Astrocyte (in vitro differentiated cells and primary cell): ENCODE measurements at places on chromosomes 6 and 20.

DNA sequence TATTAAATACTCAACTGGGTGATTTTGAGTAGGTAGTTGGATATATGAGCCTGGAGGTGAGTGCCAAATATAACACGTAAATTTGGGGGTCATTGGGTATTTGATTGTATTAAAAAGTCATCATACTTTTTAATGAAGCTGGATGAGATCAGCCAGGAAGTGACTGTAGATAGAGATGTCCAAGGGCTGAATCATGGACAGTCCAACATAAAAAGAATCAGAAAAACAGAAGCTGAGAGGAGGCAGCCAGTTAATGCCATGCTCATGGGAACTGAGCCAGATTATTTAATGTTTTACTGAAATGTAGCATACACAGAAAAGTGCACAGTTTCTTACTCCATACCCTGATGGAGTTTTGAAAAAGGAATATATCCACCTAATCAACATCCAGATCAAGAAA lies 435.5 kb upstream of the PLCB4 start:
- no peak overlapping the region for H3K4me3 ChIP-seq
- no peaks in the 10 kb centered on the region for H3K36me3 ChIP-seq
- H3K27ac ChIP-seq = no peak overlapping the region
- H3K27me3 ChIP-seq = no peaks in the 10 kb centered on the region
- peak; percentile 33 for DNase-seq

GRCh38 chr6:135823851-135824250 lies 27.6 kb upstream of the PDE7B start:
- no peaks in the 10 kb centered on the region for H3K27me3 ChIP-seq
- H3K4me3 ChIP-seq = no peak overlapping the region
- DNase-seq = no peak
- no peaks in the 10 kb centered on the region for H3K36me3 ChIP-seq
- H3K4me1 ChIP-seq = no peaks in the 10 kb centered on the region

- no peaks in the 10 kb centered on the region for H3K27me3 ChIP-seq
- H3K27ac ChIP-seq = no peak overlapping the region
- H3K36me3 ChIP-seq = no peaks in the 10 kb centered on the region
- peak; percentile 62 for DNase-seq
- no peaks in the 10 kb centered on the region for H3K4me1 ChIP-seq
These were observed 114.9 kb downstream of the AKAP7 start for GRCh38 chr6:131250122-131250521.

DNA sequence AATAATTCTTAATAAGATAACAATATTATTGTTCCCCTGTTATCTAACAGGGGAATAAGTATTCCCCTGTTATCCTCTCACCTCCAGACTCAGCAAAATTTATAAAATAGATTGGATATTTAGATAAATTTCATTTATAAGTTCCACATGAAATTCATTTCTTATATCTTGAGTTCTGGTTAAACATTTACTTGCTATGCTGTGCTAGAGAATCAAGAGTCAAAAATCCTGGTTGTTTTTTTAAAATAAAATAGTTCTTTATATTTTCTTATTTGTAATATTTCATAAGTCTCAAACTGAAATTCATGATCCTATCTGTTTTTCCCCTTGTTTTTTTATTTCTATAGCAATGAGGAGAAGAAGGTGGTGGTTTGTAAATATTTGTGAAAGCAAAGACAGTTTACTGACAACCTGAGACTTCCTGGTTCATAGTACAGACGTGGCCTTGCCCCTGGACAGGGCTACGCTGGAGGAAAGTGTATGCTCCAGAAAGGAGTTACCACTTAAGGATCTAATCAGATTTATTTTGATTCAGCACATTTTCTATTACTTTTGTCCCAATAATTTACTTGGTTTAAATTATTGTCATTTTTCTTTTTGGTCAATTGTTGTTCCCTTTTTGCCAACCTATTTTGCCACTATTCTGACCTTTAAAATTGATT lies 37.8 kb upstream of the MARCKS start:
- H3K36me3 ChIP-seq = no peaks in the 10 kb centered on the region
- H3K27me3 ChIP-seq = no peaks in the 10 kb centered on the region
- no peak overlapping the region for H3K4me3 ChIP-seq
- no peaks in the 10 kb centered on the region for H3K4me1 ChIP-seq

GRCh38 chr20:57890202-57890800 lies 180.5 kb upstream of the PMEPA1 start:
- peaks cover 14% of the 10 kb centered on the region for H3K27me3 ChIP-seq
- no peak overlapping the region for H3K27ac ChIP-seq
- DNase-seq = no peak
- H3K36me3 ChIP-seq = no peaks in the 10 kb centered on the region
- H3K4me3 ChIP-seq = no peak overlapping the region
